ENCODE measurements at places on chromosomes 2 and 18. TPM values are rescaled to one million over a fixed set of nuclear protein-coding genes. Genes with fewer than 3 reads are reported as not detected.

HOXD9 gene
- not detected for total RNA-seq

SLC38A11 gene
- total RNA-seq: 7.0 TPM

POTEJ gene
- not detected for total RNA-seq

TDRD15 gene
- not detected for total RNA-seq

KATNAL2 gene
- total RNA-seq: not detected

ALKAL2 gene
- 1.6 TPM for total RNA-seq

TRIM54 gene
- total RNA-seq: not detected

HMSD gene
- total RNA-seq: not detected

CRYGA gene
- total RNA-seq: not detected

MYO3B gene
- total RNA-seq: not detected

MALL gene
- 40.4 TPM for total RNA-seq

WNT6 gene
- not detected for total RNA-seq

CD302 gene
- 38.0 TPM for total RNA-seq

EIF2AK2 gene
- 26.6 TPM for total RNA-seq

FKBP7 gene
- 0.53 TPM for total RNA-seq

REV1 gene
- 82.6 TPM for total RNA-seq

COPS7B gene
- total RNA-seq: 33.5 TPM

SERPINB4 gene
- total RNA-seq: not detected

PTPN18 gene
- total RNA-seq: 208 TPM

KIAA2012 gene
- total RNA-seq: not detected

CD8A gene
- 8.9 TPM for total RNA-seq

ADAM23 gene
- total RNA-seq: 2.0 TPM

ASB3 gene
- 12.4 TPM for total RNA-seq

FOXI3 gene
- not detected for total RNA-seq

ALPG gene
- total RNA-seq: not detected

ABCG8 gene
- 15.2 TPM for total RNA-seq

PSMA8 gene
- total RNA-seq: not detected

FAM110C gene
- 5.0 TPM for total RNA-seq

ACKR3 gene
- total RNA-seq: 49.5 TPM

PARD3B gene
- total RNA-seq: 52.0 TPM

Measured in Peyer's patch (tissue), 4 donors.